Inflammatory macrophage treated with lipopolysaccharide for 1 hour (primary cell): ENCODE measurements at places on chromosomes 5 and 9.

- DNase-seq = no peak
These were observed 190.3 kb downstream of the SYK start for GRCh38 chr9:90991953-90992352.

- peak; percentile 44 for DNase-seq
These were observed 151.1 kb upstream of the CDKN2B start for GRCh38 chr9:22160221-22160620.

DNA sequence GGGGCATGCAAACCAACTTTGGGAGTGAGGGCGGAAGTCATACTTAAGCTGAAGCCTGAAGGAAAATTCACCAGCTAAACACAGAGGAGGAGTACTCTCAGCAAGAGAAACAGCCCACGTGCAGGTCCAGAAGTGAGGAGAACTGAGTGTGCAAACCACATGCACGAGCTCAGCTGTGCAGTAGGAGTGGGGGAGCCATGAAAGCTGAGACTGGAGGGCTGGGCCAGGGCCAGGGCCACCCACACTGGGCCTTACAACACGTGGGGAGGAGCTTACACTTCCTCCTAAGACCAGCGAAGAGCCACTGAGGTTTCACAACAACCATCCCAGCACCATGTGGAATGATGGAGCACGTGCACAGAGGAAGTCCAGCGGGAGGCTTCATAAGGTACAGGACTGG, 9.3 kb upstream of the WWC1 start:
- peak; percentile 77 for DNase-seq

DNA sequence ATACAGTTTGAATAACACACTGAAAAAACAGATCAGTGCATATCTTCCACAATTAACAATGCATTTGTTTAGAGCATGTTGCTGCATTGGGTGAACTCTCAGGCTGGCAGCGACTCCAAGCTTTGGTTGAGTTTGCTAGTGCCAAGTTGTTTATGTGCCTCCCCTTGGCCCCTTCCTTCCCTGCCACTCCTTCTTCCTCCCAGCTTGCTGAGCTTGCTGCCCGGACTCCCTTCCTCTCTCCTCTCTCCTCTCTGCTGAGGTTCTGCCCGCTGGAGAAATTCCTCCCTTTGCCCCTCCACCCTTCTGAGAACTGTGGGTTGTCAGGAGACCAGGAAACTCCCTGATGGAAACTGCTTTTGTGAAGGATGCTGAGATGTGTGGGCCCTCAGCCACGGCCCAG, 247.3 kb downstream of the PDZD2 start:
- DNase-seq = no peak

DNA sequence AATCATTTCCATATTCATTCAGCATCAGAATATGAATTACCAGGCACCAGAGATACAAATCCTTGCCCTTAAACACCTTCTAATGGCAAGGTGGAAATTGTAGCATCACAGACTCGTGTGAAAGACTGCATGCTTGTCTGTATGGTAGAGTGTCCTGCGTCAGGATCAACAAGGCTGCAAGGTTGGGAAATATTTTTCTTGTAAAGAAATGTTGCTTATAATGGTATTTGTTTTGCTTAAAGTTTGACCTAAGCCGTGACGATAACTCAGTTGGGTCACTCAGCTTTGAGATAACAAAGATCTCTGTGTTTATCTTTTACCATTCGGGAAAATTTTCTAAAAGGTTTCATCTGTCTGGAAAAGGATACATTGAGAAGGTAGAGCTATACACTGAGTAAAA, 87.6 kb downstream of the BASP1 start:
- DNase-seq = no peak

DNA sequence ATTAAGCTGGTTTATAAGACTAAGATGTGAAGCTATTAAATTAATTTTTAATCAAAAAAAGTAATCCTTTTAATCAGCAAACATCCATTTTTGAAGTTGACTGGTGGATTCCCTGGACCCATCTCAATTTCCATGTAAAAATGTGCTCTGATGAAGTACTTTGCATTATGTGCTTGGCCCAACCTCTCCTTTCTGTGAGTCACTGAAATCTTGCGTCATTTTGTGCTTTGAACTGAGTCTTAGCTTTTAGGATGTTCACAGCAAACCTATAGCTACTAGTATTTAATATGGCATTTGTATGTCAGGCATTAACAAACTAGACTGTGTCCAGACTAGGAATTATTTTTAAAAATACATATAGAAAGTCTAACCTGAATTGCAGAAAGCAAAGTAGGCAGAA, 55.0 kb upstream of the CDH12 start:
- no peak for DNase-seq

DNA sequence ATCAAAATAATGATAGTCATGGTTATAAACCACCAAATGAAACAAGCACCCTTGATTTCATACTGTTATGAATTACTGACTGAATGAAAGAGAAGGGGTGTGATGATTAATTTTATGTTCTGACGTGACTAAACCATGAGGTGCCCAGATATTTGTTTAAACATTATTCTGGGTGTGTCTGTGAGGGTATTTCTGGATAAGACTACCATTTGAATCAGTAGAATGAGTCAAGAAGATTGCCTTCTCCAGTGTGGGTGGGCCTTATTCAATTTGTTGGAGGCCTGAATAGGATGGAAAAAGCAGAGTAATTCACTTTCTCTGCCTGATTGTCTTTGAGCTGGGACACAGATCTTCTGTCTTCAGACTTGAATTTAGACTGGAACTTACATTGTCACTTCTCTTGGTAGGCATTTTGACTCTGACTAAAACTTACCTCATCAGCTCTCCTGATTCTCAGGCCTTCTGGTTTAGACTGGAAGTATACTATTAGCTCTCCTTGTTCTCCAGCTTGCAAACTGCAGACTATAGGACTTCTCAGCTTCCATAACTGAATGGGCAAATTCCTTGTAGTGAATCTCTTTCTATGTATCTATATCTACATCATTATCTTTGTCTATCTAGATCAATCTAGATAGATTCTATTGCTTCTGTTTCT, 321.9 kb upstream of the TARS1 start:
- no peak for DNase-seq

DNA sequence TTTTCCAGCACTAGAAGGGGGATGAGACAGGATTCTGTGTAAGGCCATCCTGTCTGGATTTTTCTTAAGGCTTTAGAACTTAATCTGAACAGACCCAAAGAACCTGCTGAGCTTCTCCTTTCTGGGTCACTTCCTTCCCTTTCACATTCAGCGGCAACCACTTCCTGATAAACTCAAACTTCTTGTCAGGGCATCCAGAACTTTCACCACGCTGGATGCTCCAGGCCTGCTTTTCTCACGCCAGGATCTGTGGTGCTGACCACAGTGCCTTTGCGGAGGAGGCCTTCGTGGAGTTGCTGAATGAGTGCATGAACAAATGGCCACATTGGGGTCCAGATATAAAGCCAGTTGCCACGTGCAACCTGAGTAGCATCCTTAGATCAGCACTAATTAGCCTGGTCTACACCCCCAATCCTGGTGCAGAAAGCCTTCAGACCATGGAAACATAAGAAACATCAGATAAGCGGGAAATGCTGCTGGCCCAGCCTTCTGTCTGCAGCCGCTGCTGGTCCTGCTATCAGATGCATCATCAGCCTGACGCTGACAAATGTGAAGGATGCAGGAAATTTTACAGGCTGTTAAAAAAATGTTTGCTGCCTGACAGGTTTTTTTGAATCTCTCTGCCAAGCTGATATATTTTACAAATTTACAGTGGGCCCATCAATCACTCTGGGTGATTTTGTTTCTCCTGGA, 75.3 kb upstream of the BARHL1 start:
- peak; percentile 27 for DNase-seq

GRCh38 chr5:2172471-2172870, 289.7 kb upstream of the IRX4 start:
- no peak for DNase-seq

- DNase-seq = no peak
These were observed 138.6 kb downstream of the CAAP1 start for GRCh38 chr9:26753971-26754370.

- no peak for DNase-seq
These were observed 6.9 kb downstream of the YTHDC2 start for GRCh38 chr5:113520429-113520828.

DNA sequence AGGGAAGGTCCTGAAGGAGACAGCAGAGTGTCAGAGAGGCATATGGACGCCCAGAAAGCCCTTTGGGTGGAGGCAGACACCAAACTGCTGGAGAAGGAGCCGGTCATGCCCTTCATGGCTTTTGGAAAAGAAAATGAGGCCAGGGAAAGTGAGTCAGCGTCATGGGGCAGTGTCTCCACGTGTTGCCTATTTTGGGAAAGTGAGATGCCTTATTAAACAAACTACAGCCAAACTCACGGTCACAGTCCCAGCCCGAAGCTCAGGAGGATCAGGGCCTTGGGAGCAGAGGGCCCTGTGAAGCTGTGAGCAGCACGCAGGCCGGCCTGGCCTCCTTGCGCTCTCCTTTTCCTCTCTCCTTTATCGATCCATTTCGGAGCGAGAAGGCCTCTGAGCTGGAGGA, 25.0 kb downstream of the RGS3 start:
- no peak for DNase-seq

- no peak for DNase-seq
These were observed 5.2 kb downstream of the MEF2C start for GRCh38 chr5:88877826-88878225.

GRCh38 chr9:69153707-69154521, 20.2 kb upstream of the TJP2 start:
- no peak for DNase-seq

- DNase-seq = no peak
These were observed 18.0 kb downstream of the KLF4 start for GRCh38 chr9:107471552-107471951.

DNA sequence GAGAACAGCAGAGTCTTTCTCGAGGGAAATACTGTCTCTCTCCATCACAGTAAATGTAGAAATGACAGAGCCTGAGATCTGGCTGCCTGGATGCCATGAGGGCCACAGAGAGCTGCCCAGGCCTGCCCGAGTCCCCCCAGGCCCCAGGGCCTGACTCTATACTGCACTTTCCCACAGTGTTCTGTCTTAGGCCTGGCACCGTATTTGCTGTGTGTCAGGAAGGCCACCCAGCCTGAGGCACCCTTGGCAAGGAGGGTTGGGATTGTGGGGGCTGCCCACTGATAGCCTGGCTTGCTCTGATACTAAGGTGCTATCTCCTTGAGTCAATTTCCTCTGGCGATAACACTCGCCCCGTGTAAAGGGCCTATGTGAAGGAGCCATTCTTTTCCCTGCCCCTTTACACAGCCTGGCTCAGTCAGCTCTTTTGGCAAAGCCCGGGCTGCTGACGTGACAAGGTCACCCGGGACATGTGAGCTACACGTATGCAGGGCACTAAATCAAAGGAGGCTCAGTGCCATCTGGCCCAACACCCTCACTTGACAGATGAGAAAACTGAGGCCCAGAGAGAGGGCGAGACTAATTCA, 630.1 kb upstream of the KLF4 start:
- no peak for DNase-seq

DNA sequence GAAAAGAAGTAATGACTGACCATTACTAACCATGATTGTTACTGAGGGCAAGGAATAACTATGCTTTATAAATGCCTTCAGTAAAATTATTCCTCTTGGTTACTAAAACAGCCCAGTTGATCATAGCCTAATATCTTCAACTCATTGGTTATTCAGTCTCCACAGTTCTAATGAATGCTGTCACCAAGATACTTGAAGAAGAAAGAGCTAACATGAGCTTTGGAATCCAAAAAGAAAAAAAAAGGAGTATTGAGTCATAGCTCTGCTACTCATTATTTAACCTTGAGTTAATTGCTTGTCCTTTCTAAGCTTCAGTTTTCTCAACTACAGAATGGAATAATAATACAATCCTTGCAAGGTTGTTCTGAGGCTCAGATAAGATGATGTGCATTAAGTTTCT, 187.7 kb downstream of the BRINP1 start:
- DNase-seq = no peak

- no peak for DNase-seq
These were observed 23.6 kb upstream of the MYORG start for GRCh38 chr9:34400275-34400674.

DNA sequence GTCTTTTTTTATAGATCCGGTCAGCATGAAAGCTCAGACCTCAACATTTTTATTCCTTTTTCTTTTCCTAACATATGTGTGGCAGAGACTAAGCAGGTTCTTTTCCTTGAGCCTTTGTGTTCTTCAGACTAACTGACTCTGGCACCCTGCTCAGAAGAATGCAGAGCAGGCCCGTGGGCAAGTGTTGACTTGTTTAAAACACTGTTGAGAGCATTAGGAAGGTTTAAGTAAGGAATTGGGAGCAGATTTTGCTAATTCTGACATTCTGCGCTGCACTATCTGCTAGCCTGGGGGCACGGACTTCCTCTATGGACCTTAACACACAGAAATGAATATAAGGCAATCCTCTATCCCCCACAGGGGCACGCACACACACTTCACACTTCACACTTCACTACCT, 182.5 kb upstream of the PIK3R1 start:
- DNase-seq = no peak

DNA sequence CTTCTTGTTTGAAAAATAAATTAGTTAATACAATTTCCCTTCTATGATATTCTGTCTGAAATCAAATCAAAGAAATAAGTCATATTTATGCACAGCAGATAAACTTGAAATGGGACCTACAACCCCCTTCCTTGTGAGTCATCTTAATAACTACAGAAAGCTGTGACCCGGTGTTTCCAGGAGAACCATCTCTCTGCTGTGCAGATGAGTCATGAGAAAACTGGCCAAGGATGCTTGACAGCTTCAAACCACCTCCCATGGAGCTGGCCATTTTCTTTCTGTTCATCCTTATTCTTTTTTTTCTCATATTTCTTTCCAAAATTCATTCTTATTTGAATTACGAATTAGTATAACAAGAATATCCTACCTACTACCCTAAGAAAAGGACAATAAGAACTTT, 43.4 kb upstream of the NR4A3 start:
- DNase-seq = no peak

- peak; percentile 80 for DNase-seq
These were observed 46.6 kb downstream of the ARHGAP26 start for GRCh38 chr5:142816531-142817430.

DNA sequence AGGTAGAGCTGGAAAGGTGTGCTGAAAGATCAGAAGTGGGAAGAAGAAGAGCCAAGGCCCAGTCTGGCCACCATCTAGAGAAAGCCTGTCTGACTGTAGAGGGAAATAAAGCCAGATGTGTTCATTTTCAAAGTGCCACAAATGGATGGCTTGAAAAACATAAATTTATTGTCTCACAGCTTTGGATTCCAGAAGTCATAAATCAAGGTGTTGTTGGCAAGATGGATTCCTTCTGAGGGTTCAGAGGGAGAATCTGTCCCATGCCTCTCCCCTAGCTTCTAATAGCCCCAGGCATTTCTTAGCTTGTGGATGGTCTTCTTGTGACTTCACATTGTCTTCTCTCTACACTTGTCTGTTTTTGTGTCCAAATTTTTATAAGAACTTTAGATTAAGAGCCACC, 6.2 kb upstream of the PRELID2 start:
- no peak for DNase-seq
